T-helper 2 cell treated with Interferon-gamma antibody and Interleukin-4, amounts not matched to agents 100 ng/mL and 5 ng/mL, for 36 hours (primary cell): ENCODE measurements at places on chromosomes 6 and 20. TPM values are rescaled to one million over a fixed set of nuclear protein-coding genes. Genes with fewer than 3 reads are reported as not detected.

Gene NNAT
- total RNA-seq, result not detected in 2 replicates

Gene SYCP2L
- 0.34 and 0.36 TPM in 2 replicates for total RNA-seq

Gene LY6G5C
- total RNA-seq, result 4.2 and 5.4 TPM in 2 replicates

Gene TMC2
- total RNA-seq, result not detected in 2 replicates

Gene PSORS1C1
- total RNA-seq, result not detected in 2 replicates

Gene TXLNB
- total RNA-seq, result 0.36 and 0.55 TPM in 2 replicates

Gene HLA-DOA
- total RNA-seq, result 1.7 and 2.5 TPM in 2 replicates

Gene RSPH9
- total RNA-seq, result 0.11 TPM in 1 of 2 replicates, not detected in the other

Gene ACSS1
- 32.0 and 34.5 TPM in 2 replicates for total RNA-seq

Gene TNF
- 45.3 and 45.8 TPM in 2 replicates for total RNA-seq

Gene ARG1
- total RNA-seq, result not detected in 2 replicates

Gene CRISP2
- total RNA-seq, result not detected in 2 replicates

Gene RAB44
- total RNA-seq, result 0.07 TPM in 2 replicates

Gene HSPA1B
- 83.9 and 85.5 TPM in 2 replicates for total RNA-seq
